ENCODE measurements at places on chromosomes 16 and 17.

- no peak for DNase-seq
Measured at GRCh38 chr17:35214192-35214591, 20.0 kb upstream of the SLC35G3 start.

DNA sequence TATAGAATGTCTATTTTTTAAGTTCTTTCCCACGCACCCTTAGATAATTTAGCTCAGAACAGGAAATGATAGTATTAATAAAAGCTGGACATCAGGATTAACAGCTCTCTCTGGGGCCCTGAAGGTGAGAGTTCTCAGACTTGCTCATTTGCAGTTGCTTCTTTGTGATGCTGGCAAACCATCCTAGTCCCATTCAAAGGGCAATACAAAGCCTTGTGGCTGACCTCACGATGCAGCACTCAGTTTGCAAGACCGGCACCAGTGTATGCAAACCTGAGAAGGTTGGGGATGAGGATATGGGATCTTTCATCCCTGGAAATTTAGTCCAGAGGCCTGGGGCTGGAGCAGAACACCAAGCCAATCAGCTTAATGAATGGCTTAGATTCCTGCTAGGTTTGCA is 29.3 kb downstream of the STH start:
- no peak for DNase-seq

GRCh38 chr17:74454197-74455024 is 12.0 kb upstream of the CD300A start:
- DNase-seq = peak; percentile 95

GRCh38 chr17:32549559-32549958 is 62.8 kb downstream of the CDK5R1 start:
- DNase-seq = no peak

DNA sequence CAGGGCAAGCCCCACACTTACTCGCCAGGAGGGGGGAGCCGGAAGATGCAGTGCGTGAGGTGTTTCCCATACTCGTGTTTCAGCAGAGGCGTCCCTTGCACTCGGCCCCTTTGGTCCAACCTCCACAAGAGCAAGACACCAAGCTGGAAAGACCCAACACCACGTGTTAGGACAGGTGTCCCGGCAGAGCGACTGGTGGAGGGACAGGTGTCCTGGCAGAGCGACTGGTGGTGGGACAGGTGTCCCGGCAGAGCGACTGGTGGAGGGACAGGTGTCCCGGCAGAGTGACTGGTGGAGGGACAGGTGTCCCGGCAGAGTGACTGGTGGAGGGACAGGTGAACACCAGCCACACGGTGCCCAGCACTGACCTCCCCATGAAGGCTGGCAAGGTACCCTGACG is 19.4 kb downstream of the IFT140 start:
- DNase-seq = no peak

DNA sequence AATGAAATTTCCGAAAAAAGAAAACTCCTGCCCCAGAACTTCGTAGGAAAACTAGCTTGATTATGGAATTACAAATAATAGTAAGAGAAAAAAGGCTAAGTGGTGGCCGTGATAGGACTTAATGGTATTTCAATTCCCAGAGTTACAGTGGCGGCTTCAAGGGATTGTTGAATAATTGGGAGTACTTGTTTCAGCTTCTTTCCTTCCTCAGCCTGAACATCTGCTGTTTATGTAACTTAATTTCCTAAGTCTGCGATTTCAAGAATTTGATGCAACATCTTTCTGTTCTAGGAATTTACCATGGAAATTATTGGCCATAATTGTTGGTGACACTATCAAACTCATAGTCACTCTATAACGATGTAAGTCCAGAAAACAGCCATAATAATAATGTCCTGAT is 684 bp upstream of the APPBP2 start:
- DNase-seq = no peak

GRCh38 chr16:66458853-66459252 is 31.8 kb downstream of the BEAN1 start:
- no peak for DNase-seq
